Left ventricle myocardium inferior (tissue), 1 donor: ENCODE measurements at places on chromosomes 12 and 14. TPM values are rescaled to one million over a fixed set of nuclear protein-coding genes. Genes with fewer than 3 reads are reported as not detected.

DNA sequence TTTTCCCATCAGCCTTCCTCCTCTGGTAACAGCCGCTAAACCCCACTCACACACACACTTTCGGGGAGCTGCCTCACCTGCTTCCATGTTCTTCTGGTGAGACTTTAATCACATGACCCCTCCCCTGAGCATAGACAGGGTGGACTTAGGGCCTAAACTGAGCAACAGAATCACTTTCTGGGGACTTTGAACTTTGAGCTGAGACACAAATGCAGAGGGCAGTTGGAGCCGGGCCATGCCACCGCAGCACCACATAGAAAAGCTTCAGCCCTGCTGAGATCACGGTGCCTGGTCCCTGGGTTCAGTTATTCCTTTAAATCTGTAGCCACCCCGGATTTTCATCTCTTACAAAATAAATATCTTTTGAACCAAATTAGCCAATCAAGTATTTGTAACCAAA, 18.4 kb upstream of the MAP3K9 start:
- peaks cover 15% of the 10 kb centered on the region for H3K4me1 ChIP-seq
- DNase-seq = no peak
- H3K36me3 ChIP-seq = no peaks in the 10 kb centered on the region
- H3K27me3 ChIP-seq = no peaks in the 10 kb centered on the region
- no peak overlapping the region for H3K4me3 ChIP-seq

- H3K4me3 ChIP-seq = no peak overlapping the region
- H3K4me1 ChIP-seq = peaks cover 13% of the 10 kb centered on the region
- no peaks in the 10 kb centered on the region for H3K27me3 ChIP-seq
- DNase-seq = no peak
These were observed 368.7 kb upstream of the PRICKLE1 start for GRCh38 chr12:42958291-42958674.

- H3K27ac ChIP-seq = no peak overlapping the region
- peaks cover 100% of the 10 kb centered on the region for H3K27me3 ChIP-seq
- peaks cover 23% of the 10 kb centered on the region for H3K4me1 ChIP-seq
- no peaks in the 10 kb centered on the region for H3K36me3 ChIP-seq
- H3K4me3 ChIP-seq = no peak overlapping the region
These were observed 3.7 kb downstream of the HOXC9 start for GRCh38 chr12:54003625-54004024.

The TCL1A gene
- not detected for total RNA-seq

DNA sequence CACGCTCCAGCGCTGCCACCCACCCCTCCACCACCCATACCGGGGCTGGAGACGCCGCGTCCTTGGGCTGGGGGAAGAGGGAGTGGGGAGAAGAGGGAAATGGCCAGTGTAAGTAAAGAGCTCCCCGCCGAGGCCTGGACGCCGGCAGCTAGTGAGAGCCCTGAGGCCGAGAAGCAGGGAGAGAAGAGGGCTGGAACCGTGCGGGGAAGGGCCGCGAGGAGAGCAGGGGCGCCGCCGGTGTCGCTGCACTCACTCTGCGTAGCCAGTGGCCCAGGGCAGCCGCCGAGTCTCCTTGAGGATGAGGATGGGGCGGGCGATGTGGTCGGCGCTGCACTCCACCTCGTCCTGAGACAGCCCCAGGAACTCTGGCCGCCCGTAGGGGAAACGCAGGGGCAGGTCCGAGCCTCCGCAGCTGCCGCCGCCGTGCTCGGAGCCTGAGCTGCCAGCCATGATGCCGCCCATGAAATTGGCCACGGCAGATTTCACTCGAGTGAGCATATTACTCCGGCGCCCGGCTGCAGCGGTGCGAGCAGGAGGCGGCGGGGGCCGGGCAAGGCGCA, 631 bp downstream of the PPM1H start:
- H3K27ac ChIP-seq = peak overlapping the region; percentile 91
- peak; percentile 60 for DNase-seq
- H3K4me1 ChIP-seq = peaks cover 39% of the 10 kb centered on the region
- no peaks in the 10 kb centered on the region for H3K36me3 ChIP-seq
- H3K27me3 ChIP-seq = no peaks in the 10 kb centered on the region
- peak overlapping the region; percentile 79 for H3K4me3 ChIP-seq
